ENCODE measurements at places on chromosomes 11 and 22. TPM values are rescaled to one million over a fixed set of nuclear protein-coding genes. Genes with fewer than 3 reads are reported as not detected.

The PANX3 gene
- total RNA-seq: not detected

The DRD4 gene
- 0.13 TPM for total RNA-seq

The BDNF gene
- total RNA-seq: 0.79 TPM

DNA sequence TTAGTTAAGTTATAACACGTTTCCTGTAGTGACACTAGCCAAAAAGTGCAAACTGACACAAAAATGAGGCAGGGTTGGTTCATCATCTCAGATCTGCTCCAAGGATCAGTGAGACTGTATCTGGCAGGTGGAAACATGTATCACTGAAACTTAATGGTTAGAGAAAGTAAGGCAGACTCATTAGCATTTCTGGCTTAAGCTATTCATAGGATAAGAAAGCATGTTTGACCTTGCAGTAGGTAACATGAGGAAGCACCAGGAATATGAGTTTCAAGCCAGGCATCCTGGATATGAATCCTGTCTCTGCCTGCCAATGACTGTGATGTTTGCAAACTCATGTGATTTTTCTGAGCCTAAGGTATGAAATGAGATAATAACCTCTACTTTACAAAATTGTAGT lies 732.1 kb downstream of the NELL1 start:
- DNase-seq: peak; percentile 74

The ST14 gene
- 105 TPM for total RNA-seq

DNA sequence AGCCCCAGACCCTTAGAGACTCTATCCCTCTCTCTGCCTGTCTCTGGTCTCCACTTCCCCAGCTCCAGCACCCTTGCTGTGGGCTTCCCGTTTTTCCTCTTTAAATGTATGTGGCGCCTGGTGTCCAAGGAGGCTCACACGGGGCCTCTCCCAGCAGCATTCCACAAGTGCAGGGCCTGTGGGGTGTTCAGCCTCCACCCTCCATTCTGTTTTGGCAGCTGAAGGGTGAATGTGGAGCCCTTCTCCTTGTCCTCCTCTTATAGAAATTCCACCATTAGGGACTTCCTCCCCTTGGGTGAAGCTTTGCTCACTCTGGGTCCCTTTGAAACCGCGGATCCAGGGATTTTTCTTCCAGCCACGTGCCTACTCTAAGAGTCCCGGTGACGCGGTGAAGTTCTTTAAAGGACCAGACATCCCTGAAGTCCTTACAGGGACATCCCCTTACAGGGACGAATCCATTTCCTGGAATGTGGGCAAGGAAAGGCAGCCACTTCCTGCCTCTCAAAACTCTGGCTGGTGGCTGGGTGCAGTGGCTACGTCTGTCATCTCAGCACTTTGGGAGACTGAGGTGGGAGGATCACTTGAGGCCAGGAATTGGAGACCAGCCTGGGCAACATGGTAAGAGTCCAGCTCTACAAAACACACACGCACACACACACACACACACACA lies 1.6 kb upstream of the TSPAN18 start:
- DNase-seq: peak; percentile 7

DNA sequence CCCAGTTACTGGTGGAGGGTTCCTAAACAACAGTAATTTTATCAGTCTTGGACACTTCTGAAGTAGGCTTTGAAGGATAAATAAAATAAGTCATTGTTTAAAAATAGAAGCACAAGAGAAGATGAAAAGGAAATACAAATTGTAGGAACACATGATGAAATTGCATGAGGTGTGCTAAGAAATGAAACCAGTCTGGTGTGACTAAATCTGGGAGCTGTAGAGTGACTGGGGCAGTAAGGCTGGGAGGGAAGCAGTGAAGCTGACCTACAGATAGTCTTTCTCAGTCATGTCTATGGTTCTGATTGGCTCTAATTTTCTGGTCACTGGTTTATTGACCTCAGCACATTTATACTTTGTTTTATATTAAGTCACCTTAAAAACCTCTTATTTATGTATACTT lies 139.1 kb downstream of the SLC17A6 start:
- DNase-seq: peak; percentile 42

- DNase-seq: no peak
Observed at GRCh38 chr22:17684245-17684644, 45.7 kb downstream of the BCL2L13 start.

The KRTAP5-11 gene
- not detected for total RNA-seq

All from bronchial epithelial cell (primary cell).